ENCODE measurements at places on chromosomes 5 and 9.
A peak's percentile ranks its signal among the peaks of the same experiment; 100 is the strongest.

DNA sequence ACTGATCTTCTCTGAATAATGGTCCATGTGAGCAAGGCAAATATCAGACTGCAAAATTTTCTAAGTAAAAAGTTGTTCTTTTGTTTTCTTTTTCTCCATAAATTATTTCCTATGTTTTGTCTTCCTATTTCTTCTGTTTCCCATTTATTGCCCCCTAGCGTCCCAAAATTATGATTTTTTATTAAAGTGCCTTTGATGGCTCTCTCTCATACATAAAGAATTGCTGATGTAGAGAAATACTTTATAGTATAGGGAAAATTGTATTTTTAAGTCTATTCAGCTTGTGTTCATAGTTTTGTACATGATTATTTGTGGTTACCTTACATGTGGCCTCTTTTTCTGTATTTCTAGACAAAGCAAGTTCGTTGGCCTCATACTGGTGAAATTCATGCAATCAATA is 1031.2 kb downstream of the EFNA5 start:
- no peak for DNase-seq

DNA sequence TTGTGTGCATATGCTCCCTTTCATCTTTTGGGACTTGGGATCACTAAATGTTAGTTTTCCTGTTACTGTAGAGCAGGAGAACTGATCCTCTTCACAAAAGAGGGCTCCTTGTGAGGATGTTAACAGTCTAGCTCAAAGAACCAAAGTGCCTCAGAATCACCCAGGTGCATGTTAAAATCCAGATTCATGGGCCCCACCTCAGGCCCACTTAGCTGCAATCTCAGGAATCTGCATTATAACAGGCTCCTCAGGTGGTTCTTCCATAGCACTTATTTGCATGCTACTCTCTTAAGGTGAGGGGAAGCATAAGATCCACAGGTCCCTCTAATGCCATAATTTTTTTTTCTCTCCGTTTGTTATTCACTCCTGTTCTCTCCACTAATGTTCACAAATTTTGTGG is 14.8 kb upstream of the MEF2C start:
- no peak for DNase-seq

GRCh38 chr5:54388409-54388808 is 67.1 kb upstream of the HSPB3 start:
- peak; percentile 29 for DNase-seq

- no peak for DNase-seq
These were observed 479.5 kb upstream of the DAP start for GRCh38 chr5:11240293-11241190.

- no peak for DNase-seq
These were observed 3.2 kb downstream of the TOR4A start for GRCh38 chr9:137280474-137281344.

- no peak for DNase-seq
These were observed 173.2 kb downstream of the CCDC192 start for GRCh38 chr5:127876384-127876783.
